ENCODE measurements at places on chromosomes 5 and 9.

DNA sequence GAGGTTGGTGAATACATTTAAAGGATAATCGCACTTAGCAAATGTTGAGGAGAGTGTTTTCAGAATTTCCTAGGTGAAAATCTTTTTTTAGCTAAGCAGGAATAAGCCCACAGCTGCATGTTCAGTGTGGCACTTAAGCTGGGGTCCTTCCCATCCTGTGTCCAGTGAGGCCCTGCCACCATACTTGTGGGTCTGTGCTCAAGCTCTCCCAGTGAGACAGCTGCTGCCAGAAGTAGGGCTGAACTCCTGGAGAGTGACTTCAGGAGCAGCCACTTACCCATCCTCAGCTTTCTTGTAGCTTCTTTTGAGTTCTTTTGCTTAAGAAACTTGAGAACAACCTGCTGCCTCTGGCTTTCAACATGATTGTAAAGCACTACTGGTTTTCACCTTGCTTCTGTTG, 110.0 kb upstream of the DHFR start:
- no peak for DNase-seq

DNA sequence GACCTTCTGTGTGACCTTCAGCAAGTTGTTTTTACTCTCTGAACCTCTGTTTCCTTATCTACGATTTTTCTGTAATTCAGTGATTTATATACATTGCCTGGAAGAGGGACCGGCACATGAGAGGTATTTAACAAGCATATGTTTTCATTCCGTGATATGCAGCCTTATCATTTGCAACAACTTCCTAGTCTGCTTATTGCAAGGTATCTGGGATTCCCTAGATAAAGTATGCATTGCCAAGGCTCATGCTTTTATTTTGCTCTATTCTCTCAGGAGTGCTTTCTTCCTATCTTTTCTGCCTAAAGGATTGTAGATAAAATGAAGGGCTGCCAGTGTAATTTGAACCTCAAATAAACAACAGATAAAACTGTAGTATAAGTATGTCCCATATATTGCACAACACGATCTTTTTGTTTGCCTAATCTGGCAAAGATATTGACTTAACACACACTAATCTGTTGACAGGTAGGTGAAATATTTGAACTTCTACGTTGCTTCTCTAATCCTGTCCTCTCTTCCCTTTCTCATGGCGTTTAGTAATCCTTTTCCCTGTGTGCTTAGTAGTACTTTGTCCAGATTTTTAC, 377.2 kb upstream of the TNC start:
- DNase-seq, result no peak

GRCh38 chr5:116524966-116525365, 49.7 kb downstream of the SEMA6A start:
- DNase-seq, result no peak

DNA sequence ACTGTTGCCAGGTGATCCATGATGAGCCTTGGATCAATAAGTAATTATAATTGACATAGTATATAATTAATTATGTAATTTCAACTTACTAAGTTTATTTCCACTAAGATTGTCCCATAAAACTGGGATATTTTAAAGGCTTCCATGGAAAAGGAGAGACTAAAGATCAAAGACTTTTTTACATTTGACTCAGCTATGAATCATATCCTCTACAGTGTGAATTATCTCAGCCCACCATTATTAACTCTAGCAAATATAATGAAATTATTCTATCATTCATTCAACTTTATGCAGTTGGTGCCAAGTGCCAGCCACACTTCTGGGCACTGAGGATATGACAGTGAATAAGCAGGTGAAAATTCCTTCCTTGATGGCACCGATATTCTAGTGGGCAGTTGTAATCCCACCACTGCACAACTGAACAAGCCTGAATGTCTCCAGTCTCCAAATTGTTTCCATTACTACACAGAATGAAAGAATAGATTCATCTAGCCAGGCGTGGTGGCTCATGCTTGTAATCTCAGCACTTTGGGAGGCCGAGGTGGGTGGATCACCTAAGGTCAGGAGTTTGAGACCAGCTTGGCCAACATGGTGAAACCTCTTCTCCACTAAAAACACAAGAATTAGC, 21.9 kb upstream of the TXN start:
- no peak for DNase-seq

GRCh38 chr9:134752471-134753168, 111.0 kb downstream of the COL5A1 start:
- no peak for DNase-seq

DNA sequence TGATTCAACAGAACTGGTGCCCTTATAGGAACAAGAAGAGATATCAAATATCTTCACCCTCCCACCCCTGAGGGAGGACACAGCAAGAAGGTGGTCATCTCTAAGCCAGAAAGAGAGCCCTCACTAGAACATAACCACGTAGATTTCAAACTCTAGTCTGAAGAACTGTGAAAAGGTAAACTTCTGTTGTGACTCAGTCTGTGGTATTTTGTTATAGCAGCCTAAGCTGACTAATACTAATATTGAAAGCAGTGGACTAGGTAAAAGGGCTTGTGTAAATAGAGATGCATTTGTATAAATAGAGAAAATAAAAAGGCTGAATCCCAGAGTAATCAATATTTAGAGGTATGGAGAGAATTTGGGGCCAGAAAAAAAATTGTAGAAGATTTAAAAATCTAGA, 157.6 kb upstream of the CCNH start:
- no peak for DNase-seq

DNA sequence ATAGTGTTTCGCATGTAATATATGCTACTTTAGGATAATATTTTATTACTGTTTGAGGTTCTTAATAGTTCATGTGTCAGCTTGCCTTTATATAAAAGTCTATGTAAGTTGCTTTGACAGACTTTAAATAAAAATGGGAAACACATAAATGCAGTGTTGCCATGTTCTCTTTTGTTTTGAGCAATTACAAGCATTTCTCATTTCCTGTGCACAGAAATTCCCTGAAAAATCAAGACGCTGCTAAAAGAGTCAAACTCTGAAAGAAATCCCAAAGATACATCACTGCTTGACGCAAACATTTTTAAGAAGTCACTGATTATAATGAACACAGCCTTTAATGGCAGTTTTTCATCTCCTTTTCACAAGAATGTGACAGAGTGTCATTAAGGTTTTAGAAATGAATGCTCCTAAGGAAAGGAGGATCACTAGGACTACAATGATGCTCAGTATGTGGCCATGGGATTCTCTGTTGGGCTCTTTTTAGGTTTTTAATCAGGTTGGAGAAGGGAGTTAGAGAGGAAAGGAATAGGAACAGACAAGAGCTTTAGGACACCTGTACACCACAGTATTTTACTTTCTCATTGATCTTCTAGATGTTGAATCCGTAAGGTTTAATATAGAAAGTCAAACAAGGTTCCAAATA, 29.4 kb downstream of the ZCCHC7 start:
- DNase-seq, result no peak

- no peak for DNase-seq
Observed at GRCh38 chr5:169395136-169395535, 94.2 kb upstream of the SLIT3 start.

DNA sequence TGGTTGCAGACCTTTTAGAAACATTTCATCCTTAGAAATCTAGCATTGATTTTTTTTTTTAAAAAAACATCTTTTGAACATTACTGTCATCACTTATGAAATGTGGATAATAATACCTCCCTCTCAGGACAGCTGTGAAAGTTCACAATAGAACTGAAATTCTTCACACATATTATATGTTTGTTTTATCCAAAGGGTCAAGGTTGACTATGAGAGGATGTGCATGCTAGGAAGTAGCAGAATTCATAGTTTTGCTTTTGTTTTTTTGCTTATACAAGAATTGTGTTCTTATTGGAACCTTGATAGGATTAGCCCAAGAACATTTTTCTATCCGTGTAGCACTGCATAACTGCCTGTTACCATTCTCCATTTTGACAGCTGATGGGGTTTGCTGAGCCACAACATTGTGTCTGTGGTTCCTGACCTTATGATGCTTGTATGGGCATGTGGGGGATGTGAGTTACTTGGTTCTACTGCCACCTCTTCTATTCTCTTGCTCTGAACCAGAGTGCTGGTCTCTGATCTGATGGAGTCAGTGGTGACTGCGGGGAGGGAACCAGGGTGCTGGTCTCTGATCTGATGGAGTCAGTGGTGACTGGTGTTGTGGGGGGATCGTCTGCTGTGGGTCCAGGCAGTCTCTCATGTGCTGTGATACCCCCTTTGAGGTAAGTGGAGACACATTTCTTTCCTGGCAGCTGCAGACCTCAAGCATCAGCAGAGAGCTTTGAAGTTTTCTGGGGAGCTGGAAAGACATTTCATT, 27.1 kb upstream of the ACTBL2 start:
- no peak for DNase-seq

- DNase-seq, result no peak
Observed at GRCh38 chr9:2603621-2604020, 18.0 kb upstream of the VLDLR start.

DNA sequence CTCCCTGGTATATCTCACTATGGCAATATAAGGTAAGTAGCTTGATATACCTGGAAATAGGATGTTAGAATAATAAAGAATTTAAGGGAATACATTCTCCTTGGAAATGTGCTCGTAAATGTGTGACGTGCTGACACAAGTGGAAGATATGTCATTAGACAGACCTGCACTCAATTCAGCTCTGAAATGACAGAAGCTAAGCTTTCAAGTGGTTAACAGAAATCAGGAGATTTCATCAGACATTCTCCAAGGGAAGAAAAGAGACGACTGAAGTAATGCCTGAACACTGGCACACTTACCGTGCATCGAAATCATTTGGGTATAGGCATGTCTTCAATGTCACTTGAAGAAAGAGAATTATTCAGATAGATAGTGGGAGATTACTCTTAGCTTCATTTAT, 933.3 kb upstream of the CTNND2 start:
- DNase-seq, result no peak

- no peak for DNase-seq
Observed at GRCh38 chr5:85769347-85769746, 848.4 kb upstream of the COX7C start.

DNA sequence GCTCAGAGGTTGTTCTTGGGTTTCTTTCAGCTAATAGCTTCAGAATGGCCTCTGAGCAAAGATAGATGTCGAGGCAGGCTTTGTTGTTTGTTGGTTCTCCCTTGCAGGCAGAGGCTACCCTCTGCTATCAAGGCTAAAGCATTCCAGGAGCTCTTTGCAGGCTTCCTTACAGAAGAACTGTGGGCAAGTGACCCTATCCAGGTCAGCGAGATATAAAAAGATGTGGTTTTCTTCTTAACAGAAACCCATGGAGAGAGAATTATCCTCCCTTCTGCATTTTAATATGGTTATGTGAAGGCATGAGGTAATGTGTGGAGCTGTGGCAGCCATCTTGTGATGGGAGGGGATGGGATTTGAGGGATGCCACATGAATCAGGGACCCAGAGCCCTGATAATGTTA, 67.0 kb downstream of the TLE4 start:
- no peak for DNase-seq

- no peak for DNase-seq
Observed at GRCh38 chr9:130001190-130001589, 41.8 kb downstream of the FNBP1 start.

GRCh38 chr9:13991395-13991794, 322.5 kb downstream of the NFIB start:
- DNase-seq, result no peak

- DNase-seq, result no peak
Observed at GRCh38 chr9:78363221-78363620, 66.3 kb downstream of the PSAT1 start.
